Ascending aorta (tissue), 2 donors: ENCODE measurements at places on chromosomes 1 and 21. TPM values are rescaled to one million over a fixed set of nuclear protein-coding genes. Genes with fewer than 3 reads are reported as not detected.

S100A16 gene
- 364 TPM for total RNA-seq

OR2T33 gene
- total RNA-seq, result not detected

OR2T35 gene
- not detected for total RNA-seq

MFAP2 gene
- 26.3 TPM for total RNA-seq

PLA2G2D gene
- total RNA-seq, result not detected

UBE2Q1 gene
- 10.6 TPM for total RNA-seq

GBP5 gene
- total RNA-seq, result not detected

ETNK2 gene
- 22.0 TPM for total RNA-seq

RAVER2 gene
- total RNA-seq, result 17.7 TPM

SELL gene
- total RNA-seq, result 1.9 TPM

TRIM67 gene
- not detected for total RNA-seq

TNFSF4 gene
- total RNA-seq, result 0.75 TPM

LAPTM5 gene
- total RNA-seq, result 56.1 TPM

LRRC41 gene
- 102 TPM for total RNA-seq

OR2AK2 gene
- not detected for total RNA-seq

ATF3 gene
- 79.1 TPM for total RNA-seq

GRCh38 chr1:227911376-227911775 lies 36.4 kb downstream of the WNT9A start:
- DNase-seq, result no peak

- no peak for DNase-seq
Observed at GRCh38 chr1:51048670-51049069, 53.4 kb upstream of the C1orf185 start.

DNA sequence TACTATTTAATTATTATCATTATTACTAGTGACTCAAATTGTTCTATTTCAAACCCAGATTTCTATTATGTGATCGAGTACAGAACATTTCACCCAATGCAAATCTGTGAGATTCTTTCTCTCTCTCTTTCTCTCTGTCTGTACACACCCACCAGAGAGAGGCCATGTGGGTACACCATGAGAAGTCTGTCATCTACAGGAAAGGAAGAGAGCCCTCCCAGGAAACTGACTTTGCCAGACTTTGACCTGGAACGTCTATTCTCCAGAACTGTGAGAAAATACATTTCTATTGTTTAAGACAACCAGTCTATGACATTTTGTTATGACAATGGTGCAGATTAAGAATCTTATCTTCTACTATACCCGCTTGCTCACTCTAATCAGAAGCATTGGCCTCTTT lies 1091.6 kb downstream of the TTLL7 start:
- no peak for DNase-seq

DNA sequence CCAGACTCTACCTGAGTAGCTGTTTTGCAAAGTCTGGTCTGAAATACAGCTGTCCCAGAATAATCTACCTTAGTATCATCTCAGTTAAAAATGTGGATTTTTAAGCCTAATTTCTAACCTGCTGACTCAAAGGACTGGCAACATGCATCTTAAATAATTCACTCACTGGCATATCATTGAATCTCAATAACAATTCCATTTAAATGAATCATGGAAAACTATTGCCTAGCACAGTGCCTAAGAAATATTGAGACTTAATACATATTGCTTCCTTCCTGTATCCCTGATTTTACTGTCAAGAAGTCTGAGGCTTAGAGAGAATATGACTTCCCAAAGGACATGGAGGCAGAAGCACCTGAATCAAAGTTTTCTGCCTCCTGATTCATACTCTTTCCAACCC lies 3.1 kb downstream of the CCDC190 start:
- DNase-seq, result no peak

GRCh38 chr1:228794810-228795209 lies 59.5 kb downstream of the RHOU start:
- no peak for DNase-seq

DNA sequence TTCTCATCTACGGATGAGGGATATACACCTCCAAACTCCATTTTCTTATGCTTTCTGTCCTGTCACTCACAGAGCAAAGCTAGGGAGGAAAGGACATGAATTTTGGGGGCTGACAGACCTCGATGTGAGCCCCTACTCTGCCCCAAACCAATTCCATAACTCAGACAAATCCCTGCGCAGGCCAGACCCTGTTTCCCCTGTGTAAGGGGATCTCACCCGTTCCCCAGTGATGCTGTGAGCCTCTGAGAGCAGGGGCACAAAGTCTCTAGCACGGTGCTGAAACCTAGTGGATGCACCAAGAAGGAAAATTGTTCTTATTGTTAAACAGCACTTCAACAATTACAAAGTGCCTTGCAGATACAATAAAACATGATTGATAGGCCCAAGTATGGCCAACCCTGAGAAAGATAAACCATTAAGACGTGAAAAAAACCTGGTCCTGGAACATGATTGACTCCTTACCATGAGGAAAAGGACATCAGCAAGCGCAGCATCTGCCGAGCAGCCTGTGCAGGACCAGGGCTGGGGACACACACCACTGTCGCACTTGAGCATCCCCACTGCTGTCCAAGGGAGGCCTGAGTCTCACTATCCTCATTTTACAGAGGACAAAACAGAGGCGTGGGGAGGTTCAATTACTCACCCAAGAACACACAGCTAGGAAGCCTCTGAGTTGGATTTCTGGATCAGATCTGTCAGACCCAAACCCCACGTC lies 137.8 kb downstream of the GLIS1 start:
- DNase-seq, result no peak

- DNase-seq, result peak; percentile 85
Observed at GRCh38 chr1:53293123-53293522, 34.7 kb downstream of the LRP8 start.

DNA sequence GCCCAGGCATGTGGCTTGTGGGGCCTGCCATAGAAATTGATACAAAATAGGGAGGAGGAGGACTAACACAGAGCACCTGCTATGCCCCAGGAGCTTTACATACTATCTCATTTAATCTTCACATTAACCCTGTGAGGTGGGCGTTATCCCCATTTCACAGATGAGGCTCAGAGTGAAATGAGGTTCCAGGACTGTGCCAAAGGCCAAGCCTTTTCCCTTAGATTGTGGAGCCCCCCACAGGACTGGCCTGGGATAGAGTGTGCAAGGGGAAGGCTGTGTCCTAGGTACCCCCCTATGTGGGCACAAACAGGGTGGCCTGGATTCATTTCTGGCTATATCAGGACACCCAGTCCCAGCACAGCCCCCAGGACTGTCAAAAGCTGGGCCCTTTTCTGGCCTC lies 2.2 kb upstream of the DDOST start:
- no peak for DNase-seq

GRCh38 chr1:225774281-225775147 lies 3.1 kb upstream of the SRP9 start:
- DNase-seq, result no peak

DNA sequence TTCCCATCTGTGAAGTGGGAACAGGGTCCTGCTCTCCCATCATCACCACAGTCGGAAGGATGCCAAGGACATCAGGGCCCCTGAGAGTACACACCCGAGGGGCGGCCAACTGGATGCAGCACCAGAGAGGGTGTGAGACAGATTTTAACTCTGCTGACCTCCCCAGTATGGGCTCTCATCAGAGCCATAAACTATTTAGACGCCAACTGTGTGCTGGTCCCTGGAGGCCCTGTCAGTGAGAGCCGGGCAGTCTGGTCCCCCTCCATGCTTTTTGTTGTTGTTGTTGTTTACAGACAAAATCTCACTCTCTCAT lies 1.7 kb downstream of the FGR start:
- DNase-seq, result no peak

- DNase-seq, result no peak
Observed at GRCh38 chr1:31786366-31787060, 22.4 kb upstream of the ADGRB2 start.

GRCh38 chr1:110214454-110215404 lies 4.6 kb downstream of the KCNC4 start:
- DNase-seq, result no peak

DNA sequence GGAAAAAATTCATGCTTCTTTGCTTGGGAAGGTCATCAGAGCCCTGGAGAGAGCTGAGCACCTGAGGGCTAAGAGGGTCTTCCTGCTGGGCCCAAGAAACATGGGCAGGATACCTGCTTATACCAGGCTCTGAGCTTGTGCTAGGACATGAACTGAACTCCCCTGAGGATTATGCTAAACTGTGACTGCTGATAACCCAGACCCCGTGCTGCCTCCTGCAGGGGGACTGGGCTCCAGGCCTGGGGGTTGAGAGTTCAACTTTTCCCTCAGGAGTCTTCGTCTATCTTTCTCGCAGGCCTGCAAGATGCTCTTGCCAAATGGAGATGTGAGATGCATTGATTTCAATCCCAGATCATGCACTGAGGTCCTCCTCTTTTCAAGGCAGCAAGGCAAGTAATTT lies 368.5 kb downstream of the HHAT start:
- DNase-seq, result no peak

- no peak for DNase-seq
Observed at GRCh38 chr1:152953761-152954160, 6.8 kb downstream of the SPRR5 start.

DNA sequence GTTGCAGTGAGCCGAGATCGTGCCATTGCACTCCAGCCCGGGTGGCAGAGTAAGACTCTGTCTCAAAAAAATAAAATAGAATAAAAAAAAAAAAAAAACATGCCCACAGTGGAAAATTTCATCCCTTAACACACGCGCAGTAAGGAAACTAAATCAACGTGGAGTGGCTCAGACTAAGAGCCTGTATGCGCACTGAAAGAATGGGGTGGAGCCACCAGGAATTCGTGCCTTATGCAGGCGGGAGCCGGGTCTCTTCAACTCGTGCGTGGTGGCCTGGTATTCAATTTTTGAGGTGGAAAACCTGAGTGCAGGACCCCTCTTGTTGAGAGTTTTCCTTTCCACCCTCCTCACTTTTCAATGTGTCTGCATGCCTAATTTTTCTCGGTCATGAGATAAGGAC lies 22.1 kb upstream of the CREG1 start:
- no peak for DNase-seq

GRCh38 chr1:119404736-119405135 lies 10.2 kb upstream of the HSD3B2 start:
- DNase-seq, result no peak

DNA sequence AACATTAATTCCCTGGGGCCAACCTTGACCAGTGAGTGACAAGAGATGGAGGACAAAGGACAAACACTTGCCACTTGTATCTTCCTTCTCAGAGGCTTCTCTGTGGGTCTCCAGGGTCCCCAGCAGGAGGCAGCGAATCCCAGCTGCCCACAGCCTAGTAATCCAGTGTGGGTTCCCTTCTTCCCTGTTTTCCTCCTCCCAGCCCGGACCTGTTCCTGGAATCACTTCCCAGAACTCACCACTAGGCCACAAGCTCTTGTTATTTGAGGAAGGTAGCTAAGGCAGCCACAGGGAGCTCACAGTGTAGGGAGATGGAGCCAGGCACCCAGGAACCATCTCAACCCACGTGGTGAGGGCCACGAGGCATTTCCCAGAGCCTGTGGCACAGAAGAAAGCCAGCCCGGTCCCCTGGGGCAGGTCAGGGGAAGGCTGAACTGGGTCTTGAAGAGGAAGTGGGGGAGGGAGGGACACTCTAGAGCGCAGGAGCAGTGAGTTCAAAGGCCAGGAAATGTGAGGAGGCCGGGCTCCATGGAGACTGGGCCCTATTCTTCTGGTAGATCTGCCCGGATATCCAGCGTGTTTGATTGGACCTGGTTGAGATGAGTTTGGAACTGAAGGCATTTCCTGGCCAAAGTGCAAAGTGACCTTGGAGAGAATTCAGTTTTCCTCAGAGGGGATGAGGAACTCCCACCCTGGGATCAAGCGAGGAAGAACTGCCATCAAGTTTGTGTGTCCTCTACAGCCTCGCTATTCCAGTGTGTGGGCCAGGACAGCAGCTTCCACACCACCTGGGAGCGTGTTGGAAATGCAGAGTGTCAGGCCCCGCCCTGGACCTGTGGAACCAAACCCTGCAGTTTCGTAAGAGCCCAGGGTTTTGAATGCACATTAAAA lies 20.3 kb upstream of the C2CD2 start:
- DNase-seq, result no peak

GRCh38 chr1:228058172-228058948 lies 24.1 kb upstream of the ARF1 start:
- no peak for DNase-seq

DNA sequence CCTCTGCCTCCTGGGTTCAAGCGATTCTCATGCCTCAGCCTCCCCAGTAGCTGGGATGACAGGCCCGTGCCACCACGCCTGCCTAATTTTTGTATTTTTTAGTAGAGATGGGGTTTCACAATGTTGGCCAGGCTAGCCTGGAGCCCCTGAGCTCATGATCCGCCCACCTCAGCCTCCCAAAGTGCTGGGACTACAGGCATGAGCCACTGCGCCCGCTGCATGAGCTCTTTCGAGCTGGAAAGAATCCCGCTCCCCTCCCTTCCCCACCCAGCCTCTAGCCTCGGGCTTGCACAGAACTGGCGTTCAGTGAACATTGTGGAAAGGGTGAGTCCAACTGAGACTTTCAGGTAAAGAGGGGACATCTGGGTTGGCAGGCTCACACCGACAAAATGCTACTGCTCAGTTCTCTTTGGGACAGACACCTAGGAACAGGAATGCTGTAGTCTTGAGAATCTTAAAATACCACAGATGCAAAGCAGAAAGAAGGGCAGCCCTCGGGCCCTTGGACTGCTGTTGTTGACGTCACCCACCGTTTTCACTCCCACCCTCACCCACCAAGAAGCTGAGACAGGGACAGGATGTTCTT lies 9.7 kb upstream of the GNG4 start:
- DNase-seq, result no peak

DNA sequence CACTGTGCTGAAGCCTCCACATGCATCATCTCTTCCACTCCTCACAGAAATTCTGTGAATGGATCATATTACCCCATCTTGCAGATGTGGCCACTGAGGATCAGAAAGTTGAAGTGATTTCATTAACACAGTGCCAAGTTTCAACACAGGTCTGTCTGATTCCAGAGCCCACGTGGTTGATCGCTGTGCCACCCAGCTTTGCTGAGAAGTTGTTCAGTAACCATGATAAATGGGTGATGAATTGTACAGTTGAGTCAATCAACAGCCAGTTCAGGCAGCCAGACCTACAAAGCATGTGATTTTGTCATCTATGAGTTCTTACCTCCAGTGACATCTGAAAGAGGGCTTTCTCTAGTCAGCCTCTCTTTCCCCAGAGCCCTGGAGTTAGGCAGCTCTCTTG lies 61.8 kb upstream of the GRHL3 start:
- DNase-seq, result no peak

DNA sequence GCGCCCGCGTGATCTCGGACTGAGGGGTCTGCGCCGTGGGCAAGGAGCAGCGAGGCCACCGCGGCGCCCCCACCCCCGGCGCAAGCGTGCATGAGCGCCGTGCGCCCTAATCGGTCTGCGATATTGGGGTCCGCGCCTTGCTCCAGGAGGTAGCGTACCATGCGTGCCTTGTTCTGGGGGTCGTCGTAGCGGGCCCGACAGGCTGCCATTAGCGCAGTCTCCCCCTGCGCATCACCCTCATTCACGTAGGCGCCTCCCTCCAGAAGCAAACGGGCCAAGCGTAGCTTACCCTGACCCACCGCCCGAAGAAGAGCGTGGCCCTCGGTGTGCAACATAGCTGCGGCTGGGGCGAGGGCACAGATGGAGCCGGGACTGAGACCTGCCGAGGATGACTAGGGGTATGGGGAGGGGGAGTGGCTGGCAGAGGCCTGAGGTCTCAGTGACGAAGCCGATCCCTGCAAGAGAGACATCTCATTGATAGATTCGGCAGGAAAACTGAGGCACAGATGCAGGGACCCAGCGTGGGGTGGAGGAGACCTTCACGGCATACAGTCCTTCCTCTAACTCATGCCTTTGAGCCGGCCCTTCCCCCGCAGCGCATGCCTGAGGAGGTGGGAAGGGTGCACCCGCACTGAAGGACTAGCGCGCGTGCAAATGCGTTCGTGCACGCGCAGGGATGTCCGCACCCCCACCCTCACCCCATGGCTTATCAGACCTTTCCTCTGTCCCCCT lies 2.8 kb downstream of the ANKRD34A start:
- DNase-seq, result peak; percentile 81
